ENCODE measurements at places on chromosomes 1 and 21. TPM values are rescaled to one million over a fixed set of nuclear protein-coding genes. Genes with fewer than 3 reads are reported as not detected.
A peak's percentile ranks its signal among the peaks of the same experiment; 100 is the strongest.

CFHR4 gene
- not detected for total RNA-seq

DNA sequence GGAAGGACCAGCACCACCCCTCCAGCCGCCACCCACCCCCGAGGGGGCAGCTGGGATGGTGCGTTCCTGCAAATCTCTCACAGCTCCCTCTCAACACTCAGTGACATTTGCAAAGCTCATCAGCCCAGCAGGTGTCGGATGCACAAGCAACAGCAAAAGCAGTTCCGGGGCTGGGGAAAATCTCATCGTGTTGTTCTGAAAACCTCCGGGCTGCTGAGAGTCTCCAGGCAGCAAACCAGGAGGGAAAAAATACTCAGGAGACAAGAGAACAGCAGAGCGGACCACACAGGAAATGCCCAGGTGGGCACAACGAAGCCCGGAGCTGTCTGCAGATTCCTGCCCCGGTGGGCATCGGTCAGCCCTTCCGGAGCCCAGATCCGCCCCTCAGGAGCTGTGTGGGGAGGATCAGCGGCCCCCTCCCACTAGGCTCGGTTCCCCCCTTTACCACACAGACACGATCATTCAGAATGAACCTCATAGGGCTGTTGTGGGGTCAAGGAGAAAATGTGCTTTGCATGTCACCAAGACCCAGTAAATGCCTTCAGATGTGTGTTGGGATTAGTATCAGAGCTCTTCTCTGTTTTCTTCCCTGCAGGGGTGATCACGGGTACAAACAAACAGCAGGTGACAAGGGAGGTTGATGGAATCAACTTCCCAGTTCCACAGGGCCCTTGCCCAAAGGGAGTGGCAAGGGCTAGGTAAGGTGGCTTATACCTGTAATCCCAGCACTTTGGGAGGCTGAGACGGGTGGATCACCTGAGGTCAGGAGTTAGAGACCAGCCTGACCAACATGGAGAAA, 127.0 kb upstream of the TIAM1 start:
- DNase-seq, result peak; percentile 80

DNA sequence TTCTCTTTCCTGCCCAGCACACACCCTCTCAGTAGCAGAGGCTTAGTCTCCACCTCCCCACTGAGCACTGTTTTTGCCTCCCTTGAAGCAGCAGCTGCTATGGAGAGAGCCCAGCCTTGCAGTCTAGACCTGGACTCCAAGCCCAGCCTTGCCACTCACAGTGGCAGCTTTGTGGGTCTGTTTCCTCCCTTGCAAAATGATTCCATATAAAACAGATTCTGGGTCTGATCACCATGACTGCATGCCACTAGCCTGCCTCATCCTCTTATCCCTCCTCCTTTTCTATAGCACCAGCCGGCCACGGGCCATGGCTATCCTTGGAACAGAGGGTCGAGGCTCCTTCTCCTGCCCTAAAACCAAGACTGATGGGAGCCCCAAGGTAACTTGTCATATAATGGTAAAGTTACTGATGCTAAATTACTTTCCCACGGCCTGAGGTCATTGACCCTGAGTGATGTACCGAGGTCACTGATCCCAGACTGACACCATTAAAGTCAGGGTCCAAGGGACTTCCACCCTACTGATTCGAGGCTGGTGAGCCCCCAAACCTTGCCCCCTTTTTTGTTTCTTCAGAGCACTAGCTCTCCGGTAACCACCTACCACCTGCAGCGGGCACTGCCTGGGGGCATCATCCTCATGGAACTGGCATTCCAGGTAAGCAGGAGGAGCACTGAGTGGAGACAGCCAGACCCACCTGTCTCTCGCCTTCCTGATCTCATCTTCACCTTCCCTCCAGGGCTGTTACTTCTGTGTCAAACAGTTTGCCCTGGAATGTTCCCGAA, 7.9 kb downstream of the HYI start:
- no peak for DNase-seq

GRCh38 chr21:38729754-38730379, 75.9 kb upstream of the ETS2 start:
- DNase-seq, result no peak

- DNase-seq, result no peak
Measured at GRCh38 chr1:185351734-185352466, 34.9 kb upstream of the IVNS1ABP start.

Measured in G401 (cell line).